ENCODE measurements at places on chromosomes 6 and 20. TPM values are rescaled to one million over a fixed set of nuclear protein-coding genes. Genes with fewer than 3 reads are reported as not detected.

GRCh38 chr6:156597095-156597494 lies 180.1 kb upstream of the ARID1B start:
- DNase-seq = no peak

GRCh38 chr6:54899442-54899841 lies 52.9 kb downstream of the FAM83B start:
- no peak for DNase-seq

The PPP1R3G gene
- total RNA-seq = 1.8 TPM

The TFAP2A gene
- 6.3 TPM for total RNA-seq

- DNase-seq = no peak
Observed at GRCh38 chr20:29409833-29410805, 1847.3 kb upstream of the DEFB115 start.

The MUCL3 gene
- total RNA-seq = under 0.01 TPM

GRCh38 chr6:148700741-148701311 lies 46.0 kb upstream of the UST start:
- peak; percentile 37 for DNase-seq

The INSM1 gene
- total RNA-seq = not detected

- DNase-seq = no peak
Observed at GRCh38 chr6:138863321-138863720, 67.4 kb downstream of the ECT2L start.

DNA sequence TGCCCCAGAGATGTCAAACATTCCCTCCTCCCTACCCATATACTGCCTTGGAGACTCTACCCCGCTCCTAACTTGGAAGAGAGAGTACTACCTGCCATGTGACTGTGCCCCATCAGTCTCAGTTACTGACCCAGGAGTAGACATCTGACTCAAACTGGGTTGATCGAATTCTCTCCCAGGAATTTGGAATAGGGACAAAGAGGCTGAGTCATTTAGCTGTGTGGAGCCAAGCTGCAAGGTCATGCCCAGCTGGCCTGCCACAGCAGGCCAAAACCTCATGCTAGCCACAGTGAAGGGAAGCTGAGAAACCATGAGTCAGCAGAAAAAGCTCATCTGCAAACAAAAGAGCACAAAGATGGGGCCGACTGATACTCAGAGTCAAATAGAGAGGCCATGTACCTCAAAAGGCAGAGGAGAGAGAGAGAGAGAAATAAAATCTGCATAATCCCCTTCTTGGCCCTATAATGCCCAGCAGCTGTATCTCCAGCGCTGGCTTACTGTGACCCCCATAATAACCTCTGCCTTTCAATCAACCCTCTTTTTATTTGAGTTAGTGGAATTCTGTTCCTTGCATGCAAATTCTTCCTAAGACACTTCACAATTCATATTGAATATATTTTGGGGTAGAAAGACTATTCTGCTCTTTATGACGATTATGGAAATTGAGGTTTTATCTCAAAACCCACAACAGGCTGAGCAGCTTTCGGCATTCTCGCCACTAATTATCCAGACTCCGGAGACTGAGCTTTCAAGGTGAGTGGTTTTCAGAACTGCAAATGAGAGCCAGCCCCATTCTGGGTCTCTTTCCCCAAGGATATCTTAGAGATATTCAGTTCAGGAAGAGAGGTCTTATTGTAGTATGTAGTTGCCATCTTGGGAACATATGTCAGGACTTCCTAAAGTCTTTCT lies 21.4 kb upstream of the AKIRIN2 start:
- DNase-seq = peak; percentile 99

DNA sequence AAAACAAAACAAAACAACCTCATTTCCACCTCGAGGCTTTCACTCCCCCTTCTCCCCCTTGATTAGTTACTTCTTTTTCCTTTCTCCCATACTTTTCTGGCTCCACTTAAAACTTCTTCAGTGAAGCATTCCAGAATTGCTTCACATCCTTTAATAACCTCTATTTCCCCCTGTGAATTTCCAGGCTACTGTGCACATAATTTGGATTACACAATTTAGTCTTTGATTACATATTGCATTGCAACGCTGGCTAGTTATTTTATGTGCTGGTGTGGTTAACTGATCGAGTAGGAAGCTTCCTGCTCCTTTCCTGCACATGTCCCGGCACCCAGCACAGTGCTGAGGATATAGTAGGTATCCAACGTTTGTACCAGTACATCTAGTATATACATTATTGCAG lies 28.1 kb upstream of the EEF1E1 start:
- no peak for DNase-seq

DNA sequence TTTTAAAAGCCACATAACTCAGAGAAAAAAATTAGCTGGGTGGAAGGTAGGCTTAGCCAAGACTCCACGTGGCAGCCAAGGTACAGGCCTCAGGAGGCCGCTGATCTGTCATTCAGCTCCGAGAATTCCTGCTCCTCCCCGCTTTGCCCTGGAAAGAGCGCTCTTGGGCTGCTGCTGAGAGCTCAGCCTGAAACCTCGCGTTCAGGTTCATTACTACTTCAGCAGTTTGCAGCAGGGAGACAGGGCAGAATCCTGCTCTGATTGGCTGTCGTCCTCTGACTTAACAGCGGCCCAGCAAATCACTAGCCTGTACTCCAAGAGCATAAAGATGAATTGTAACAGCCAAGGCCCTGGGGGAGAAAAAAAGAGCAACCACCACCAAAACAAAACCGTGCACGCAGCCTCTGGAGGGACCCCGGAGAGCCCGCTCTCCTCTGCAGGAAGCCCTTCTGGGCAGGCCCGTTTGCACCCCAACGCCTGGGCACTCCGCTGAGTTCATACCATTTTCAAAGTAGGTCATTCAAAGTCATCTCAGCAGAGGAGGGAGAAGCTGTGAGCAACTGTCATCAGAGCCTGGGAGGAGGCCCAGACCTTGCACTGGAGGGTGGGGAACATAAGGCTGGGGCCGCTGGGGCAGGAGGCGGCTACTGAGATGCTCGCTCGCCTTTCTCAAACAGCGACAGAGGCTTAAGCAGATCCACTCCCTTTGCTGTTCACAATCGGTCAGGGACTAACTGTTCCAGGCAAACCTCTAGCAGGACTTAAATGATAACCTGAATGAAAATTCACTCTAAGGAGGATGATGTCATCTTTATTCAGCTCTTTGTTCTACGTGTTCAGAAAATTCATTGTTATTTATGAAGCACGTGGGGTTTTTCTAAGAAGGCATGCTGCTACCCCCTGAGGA lies 42.3 kb upstream of the ATXN1 start:
- DNase-seq = no peak

DNA sequence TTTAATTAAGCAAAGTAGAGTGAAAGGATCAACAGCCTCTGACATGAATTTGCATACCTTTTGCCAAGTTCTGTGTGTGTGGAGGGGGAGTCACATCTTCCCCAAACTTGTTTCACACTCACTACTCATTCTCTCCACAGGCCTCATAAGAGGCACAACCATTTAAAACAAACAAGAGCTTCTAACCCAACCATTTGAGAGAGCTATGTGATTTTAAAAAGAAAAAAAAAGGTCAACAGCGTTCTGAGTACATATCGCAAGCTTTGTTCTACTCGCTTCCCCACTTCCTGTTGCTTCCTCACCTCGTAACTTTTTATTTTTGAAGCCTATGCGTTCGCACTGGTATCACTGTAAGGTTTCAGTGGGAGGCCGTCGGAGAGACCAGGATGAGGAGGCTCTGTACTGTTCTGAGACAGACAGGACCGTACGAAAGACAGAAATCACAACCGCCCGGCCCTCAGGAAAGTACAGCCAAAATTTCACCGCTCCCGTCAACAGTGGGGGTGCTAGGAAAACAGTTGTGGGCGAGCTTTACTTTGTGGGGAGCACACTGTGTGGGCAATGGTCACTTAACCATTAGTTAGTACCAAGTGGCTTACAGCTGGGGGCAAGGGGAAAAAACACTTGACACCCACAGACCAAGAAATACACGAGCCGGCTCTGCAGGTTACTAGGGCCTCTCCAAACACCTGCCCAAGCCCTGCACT lies 61.3 kb downstream of the TRERF1 start:
- DNase-seq = no peak

- no peak for DNase-seq
Observed at GRCh38 chr6:106421496-106421895, 61.0 kb downstream of the CRYBG1 start.

DNA sequence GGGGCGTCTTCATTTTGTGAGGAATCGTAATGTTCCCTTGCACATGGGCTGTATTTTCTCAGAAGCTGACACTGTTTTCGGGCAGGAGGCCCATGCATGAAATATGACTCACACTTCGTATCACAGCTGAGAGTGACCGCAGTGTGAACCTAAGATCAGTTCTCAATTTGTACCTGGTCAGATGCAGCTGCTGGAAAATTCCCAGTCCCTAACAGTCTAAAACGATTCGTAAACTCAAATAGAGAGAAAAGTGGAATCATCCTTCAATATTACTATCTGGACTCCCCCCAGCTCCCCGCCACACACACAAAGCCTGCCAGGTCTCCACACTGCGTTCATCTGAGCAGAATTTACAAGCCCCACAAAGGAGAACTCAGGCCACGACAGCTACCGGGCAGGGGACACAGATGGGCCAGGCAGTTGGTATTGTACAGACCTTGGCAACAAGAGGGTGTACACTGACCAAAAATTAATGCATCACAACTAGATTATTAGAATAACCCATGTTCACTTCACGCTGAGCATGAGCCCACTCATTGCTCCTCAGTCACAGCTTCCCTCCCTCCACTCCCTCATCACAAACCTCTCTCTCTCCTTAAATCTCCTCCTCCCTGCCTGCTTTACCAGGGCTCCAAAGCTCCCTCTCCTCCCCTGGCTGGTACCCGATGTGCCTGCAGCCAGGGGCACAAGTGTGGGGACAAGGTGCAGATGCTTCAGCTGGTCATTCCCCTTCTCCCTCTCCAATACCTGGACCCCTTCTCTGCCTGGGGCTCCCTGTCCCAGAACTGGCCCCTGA lies 488.4 kb downstream of the PREX1 start:
- no peak for DNase-seq

- DNase-seq = peak; percentile 62
Observed at GRCh38 chr6:118705544-118706491, 54.4 kb upstream of the CEP85L start.

The SIRPB2 gene
- 0.26 TPM for total RNA-seq

- peak; percentile 75 for DNase-seq
Observed at GRCh38 chr6:145668844-145669243, 66.5 kb downstream of the EPM2A start.

The SLC22A2 gene
- total RNA-seq = not detected

GRCh38 chr6:137903933-137904821 lies 37.1 kb downstream of the TNFAIP3 start:
- peak; percentile 79 for DNase-seq

GRCh38 chr6:39891976-39892375 lies 42.3 kb downstream of the MOCS1 start:
- DNase-seq = no peak

DNA sequence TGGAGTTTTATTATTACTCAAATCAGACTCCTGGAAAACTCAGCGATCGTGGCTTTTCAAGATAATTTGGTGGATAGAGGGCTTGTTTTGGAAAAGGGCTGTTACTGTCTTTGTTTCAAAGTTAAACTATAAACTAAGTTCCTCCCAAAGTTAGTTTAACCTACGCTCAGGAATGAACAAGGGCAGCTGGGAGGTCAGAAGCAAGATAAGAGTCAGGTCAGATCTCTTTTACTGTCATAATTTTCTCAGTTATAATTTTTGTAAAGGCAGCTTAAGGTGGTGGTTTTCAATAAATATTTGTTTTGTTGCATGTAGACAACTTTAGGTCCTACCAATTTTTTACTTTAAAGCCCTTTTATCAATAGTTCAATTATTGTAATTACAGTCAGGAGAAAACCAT lies 9.2 kb upstream of the GABRR2 start:
- DNase-seq = no peak

- DNase-seq = no peak
Observed at GRCh38 chr20:20492521-20493332, 124.8 kb downstream of the INSM1 start.

DNA sequence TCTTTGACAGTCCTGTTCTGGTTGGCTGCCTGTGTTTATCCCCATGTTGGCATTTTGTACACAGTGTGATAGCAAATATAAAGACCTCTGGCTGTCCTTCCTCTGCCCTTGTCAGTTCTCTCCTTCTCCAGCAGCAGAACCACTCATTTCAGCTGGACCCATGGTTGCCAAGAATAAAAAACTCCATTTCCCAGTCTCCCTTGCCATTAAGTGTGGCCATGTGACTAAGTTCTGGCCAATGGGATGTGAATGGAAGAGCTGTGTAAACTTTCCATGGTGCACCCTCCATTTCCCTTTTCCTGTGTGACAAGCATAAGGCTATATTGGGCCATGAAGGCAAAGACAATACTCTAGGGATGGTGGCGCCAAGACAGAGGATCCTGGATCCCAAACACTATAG lies 78.4 kb upstream of the TBC1D7 start:
- DNase-seq = no peak

DNA sequence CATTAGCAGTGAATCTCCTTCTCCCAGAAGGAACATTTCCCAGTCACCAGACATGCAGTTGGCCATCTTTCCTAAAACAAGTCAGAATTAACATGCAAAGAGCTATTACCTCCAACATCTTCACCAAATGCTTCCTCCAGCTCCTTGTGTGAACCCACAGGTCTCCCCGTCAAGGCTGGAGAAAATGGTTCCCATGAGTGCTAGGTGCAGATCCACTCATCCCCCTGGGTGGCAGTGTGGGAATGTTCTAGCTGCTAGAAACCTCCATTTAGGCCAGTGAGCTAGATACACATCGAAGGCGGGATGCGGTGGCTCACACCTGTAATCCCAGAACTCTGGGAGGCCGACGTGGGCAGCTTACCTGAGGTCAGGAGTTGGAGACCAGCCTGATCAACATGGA lies 603.9 kb upstream of the SLC35B3 start:
- no peak for DNase-seq

- peak; percentile 78 for DNase-seq
Observed at GRCh38 chr6:6978731-6979130, 129.0 kb upstream of the RREB1 start.

All from bronchial epithelial cell (primary cell).